ENCODE measurements at places on chromosomes 6 and 20. TPM values are rescaled to one million over a fixed set of nuclear protein-coding genes. Genes with fewer than 3 reads are reported as not detected.

The VSX1 gene
- polyA plus RNA-seq: not detected

The HSPA1L gene
- 1.0 TPM for polyA plus RNA-seq

The TBXT gene
- polyA plus RNA-seq: not detected

The ENPP1 gene
- polyA plus RNA-seq: 0.47 TPM
